ENCODE measurements at places on chromosomes 16 and 17.

DNA sequence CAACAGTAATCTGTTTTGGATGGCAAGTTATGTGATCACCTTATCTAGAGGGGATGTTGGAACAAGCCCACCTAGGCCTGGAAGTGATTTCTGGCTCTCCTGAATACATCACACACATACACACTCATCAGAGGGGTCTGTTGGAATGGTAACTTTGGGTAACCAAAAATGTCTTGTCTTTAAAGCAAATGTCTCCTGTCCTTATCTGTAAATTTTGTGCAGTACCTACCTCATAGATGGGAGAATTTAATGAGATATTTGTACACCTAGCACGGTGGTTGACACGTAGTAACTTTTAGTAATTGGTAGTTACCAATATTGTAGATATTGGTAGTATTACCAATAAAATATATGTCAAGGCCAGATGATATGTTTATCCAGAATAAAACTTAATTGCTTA, 24.7 kb downstream of the HAPSTR1 start:
- DNase-seq = no peak

- no peak for DNase-seq
These were observed 25.6 kb downstream of the CREBBP start for GRCh38 chr16:3854750-3855541.

GRCh38 chr17:42005166-42005565, 12.1 kb downstream of the DNAJC7 start:
- no peak for DNase-seq

DNA sequence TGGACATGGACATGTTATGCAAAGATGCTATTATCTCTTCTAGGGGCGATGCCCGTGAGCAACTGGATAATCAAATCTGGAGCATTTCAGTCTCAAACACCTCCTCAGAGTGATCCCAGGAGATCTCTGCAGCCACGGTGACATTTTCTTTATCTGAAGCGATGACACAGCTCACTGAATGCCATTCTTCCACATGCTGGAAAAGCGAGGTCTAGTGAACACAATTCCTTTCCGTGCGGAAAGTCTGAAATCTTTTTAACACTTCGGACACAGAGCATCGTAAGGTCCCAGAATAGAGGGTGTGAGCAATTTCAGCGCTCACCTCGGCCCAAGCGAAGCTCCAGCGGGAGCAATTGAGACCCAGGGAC, 531 bp upstream of the HASPIN start:
- DNase-seq = no peak

DNA sequence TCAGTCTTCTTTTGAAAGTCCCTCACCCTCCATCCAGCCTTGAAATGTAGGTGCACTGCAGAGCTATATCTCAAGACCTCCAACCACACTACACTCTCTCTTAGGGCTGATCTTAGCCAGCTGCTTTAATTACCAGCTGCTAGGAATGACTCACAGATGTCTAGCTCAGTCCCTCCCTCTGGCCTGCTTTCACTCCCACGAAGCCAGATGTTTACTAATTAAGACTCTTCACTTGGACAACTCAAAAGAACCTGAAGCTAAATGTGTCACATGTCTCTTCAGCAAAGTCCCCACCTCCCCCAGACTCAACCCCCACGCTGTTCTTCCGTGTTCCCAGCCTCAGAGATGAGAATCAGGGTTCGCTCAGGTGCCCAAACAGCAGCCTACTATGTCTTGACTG, 2.6 kb downstream of the GTF3C1 start:
- DNase-seq = no peak

DNA sequence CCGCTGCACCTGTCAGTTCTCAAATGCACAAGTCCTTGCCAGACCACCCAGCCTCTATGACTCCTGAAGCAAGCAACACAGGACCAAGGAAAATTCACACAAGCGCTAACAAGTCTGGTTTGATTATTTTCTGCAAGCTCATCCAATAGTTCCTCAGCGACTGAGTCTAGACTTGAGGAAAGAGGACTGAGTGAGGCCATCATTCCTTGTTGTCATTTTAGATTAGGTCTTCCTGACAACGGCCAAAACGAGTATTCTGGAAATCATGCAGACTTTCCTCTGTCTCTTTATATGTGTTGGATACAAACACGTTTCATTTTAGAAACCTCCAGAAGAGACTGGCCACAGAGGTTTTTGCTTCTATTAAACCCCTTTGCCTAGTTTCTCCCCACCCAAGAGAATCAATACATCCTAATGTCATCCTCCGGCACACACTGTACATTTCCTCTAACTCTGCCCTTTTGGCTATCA, 561 bp downstream of the CCDC47 start:
- no peak for DNase-seq

DNA sequence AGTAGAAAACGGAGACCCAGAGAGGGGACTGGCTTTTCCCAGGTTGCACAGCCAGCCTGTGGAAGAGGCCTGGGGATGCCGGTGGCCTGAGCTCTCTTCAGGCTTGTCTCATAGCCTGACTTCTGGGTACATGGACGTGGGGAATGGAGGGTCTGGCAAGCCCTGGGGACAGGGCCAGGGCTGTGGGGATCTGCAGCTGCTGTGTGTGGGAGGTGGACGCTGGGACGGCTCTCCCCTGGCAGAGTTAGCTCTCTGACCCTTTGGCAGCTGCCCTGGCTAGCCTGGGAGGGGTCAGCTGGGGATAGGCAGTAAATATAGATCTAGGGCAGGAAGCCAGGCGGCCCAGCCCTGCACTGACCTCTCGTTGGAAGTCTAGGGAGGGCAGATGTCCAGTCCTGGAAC, 20.5 kb downstream of the SLC4A1 start:
- DNase-seq = no peak

DNA sequence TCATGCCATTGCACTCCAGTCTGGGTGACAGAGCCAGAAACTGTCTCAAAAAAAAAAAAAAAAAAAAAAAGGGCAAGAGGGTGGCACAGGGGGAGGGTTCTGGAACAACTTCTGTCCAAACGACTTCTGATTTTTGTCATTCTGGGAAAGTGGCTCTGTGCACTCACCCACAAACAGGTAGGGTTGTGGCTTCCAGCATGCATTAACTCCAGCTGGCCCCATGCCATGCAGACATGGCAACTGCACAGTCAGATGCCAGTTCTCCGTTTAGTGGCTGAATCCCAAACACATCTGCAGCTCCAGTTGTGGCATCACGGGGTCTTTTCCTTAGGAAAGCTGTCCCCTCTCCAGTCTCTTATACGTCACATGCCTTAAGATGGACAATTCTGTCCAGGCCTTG, 30.3 kb downstream of the B4GALNT2 start:
- DNase-seq = no peak

GRCh38 chr17:17239832-17240231, 2.9 kb upstream of the FLCN start:
- DNase-seq = no peak

- DNase-seq = no peak
These were observed 60.9 kb downstream of the MRTFB start for GRCh38 chr16:14131774-14132695.

DNA sequence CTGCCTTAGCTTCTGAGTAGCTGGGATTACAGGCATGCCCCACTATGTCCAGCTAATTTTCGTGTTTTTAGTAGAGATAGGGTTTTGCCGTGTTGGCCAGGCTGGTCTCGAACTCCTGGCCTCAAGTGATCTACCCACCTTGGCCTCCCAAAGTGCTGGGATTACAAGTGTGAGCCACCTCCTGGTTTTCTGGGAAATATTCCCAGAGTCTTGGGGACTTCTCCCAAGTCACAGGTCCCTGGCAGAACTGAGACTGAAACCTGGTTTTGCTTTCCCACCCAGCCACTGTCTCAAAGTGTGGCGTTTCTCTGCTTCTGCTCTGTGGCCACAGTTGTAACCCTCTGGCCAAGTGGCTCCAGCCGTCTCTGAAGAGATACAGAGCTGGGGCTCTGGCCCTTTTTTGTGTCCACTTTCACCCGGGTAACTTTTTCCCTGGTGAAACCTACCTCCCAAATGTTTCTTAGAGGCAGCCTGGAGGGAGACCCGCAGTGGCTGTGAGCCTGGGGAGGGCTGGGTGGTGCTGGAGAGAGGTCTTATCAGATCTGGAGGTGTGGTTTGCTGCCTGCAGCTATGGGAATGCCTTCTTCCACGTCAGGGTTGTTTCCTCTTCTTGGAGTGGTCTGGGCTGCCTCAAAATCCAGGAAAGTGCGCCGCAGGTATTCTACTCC, 5.1 kb downstream of the KSR1 start:
- no peak for DNase-seq

DNA sequence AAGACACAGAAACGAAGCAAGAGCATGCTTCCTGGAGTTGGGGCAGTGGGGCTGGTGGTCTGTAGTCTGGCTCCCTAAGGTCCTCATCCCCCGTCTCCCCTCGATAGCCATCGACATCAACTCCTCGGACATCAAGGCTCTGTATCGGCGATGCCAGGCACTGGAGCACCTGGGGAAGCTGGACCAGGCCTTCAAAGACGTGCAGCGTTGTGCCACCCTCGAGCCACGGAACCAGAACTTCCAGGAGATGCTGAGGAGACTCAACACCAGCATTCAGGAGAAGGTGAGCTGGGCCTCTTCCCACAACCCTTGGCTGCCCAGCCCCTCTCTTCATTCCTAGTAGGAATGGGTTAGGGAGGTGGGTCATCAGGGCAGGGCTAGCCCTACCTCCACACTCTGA, 2.3 kb downstream of the UNC45B start:
- no peak for DNase-seq
